ENCODE measurements at places on chromosomes 16 and 17.

DNA sequence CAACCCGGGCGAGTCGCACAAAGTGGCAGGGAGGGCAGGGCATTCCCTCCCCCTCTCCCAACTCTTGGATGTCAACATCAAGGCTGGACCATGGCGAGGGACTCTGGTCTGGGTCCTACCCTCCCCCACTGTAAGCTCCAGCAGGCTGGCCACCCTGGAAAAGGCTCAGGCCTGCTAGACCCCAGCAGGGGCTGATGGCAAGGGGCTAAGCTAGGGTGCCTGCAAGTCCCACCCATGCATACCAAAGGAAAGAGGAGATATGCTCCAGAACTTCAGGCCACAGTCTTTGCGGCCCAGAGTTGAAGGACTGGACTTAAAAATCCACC, 19.9 kb downstream of the ST3GAL2 start:
- no peak for DNase-seq

DNA sequence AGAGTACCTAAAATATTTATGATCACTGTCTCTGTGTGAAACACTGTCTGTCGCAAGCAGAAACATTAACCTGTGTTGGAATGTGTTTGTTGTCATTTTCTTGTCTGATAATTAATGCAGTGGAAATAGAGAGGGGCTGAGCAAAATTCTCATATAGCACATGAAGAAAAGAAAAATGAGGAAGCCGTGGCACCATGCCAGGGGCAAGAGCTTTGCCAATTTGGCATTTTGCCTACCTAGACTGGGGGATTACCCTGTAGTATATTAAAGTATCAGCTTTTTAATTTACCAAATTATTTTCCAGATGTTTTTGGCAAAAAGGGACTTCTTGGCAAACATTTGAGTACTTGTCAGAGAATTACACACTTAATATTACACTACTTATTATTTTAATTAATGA, 1326.6 kb upstream of the GOT2 start:
- DNase-seq: no peak

GRCh38 chr16:4800290-4801041, 2.0 kb downstream of the ROGDI start:
- DNase-seq: no peak

- DNase-seq: no peak
These were observed 29.9 kb downstream of the MAP3K3 start for GRCh38 chr17:63652106-63652505.

- DNase-seq: no peak
These were observed 15.9 kb upstream of the HSBP1 start for GRCh38 chr16:83791916-83792315.

- peak; percentile 60 for DNase-seq
These were observed 22.1 kb downstream of the FCSK start for GRCh38 chr16:70476272-70477020.

DNA sequence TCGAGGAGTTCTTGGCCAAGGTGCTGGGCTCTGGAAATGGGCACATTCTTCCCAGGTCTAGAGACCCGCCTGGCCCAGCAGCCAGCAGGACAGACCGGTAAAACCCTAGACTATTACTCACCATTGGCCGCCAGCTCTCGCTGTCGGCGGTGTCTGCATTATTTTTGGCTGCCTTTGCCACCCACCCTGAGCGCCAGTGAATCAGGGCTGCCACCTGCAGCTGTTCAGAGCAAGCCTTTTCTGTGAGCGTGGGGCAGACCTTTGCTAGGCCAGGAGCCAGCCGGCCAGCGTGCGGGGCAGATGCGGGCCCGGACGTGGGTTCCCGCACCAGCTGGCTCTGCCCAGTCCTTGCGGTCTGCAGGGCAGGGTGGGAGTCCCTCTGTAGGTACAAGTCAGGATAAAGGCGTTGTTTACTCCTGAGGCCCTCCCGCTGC, 15.8 kb upstream of the CLEC18A start:
- DNase-seq: no peak

DNA sequence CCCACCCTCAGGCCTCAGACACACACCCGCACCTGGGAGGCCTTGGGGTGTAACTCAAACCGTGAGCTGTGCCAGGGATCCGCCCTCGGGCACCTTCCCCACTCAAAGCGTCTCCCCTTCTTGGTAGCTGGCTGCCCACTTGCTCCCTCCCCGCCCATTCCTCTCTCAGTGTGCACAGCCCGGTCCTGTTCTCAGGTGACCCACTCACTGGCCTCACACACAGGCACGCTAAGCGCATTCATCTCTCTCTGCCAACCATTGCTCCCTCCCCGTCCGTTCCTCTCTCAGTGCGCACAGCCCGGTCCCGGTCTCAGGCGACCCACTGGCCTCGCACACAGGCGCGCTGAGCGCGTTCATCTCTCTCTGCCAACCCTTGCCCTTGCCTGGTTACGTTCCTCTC, 20.8 kb downstream of the WDR45B start:
- DNase-seq: no peak

- no peak for DNase-seq
These were observed 121.2 kb downstream of the IRX3 start for GRCh38 chr16:54165174-54165911.

DNA sequence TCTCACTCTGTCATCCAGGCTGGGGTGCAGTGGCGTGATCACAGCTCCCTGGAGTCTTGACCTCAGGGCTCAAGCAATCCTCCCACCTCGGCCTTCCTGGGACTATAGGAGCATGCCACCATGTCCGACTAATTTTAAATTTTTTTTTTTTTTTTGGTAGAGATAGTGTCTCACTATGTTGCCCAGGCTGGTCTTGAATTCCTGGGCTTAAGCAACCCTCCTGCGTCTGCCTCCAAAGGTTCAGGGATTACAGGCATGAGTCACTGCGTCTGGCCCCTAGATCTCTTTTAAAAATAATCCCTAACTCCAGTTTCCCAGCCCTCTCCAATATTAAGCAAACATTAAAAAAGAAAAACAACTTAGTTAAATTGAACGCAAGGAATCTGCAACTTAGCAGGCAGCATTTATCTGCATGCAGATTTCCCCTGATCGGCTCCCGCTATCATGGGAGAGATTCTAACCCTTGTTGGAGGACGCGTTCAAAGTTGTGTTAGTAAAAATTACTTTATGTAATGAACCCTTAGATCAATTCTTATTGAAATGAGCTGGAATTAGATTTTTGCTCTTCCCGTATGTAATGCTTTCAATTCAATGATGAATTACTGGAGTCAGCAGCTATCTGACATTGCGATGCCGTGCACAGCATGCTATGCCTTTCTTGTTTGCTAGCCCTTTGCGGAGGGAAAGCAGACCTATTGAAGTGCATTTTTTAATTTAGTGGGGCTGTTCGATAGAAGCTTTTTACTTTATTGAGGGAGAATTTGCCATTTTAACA, 171.7 kb downstream of the HAPSTR1 start:
- DNase-seq: no peak

DNA sequence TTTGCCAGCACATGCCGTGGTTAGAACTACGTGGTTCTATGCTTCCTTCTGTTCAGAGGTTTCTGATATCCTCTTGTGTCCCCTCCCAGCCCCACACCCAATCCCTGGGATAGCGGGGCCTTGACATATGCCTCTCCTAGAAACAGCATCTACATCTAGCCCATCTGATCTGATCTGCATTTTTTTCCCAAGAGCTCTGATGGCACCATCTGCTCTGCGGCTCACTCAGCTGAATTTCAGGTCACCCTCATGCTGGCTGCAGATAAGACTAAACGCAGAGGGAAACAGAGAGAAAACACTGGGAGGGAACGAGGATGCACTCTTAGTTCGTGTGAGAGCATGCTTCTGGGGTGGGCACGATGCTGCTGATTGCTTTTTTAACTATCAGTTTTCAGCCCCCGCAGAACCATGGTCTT, 10.7 kb downstream of the WIPI1 start:
- no peak for DNase-seq

DNA sequence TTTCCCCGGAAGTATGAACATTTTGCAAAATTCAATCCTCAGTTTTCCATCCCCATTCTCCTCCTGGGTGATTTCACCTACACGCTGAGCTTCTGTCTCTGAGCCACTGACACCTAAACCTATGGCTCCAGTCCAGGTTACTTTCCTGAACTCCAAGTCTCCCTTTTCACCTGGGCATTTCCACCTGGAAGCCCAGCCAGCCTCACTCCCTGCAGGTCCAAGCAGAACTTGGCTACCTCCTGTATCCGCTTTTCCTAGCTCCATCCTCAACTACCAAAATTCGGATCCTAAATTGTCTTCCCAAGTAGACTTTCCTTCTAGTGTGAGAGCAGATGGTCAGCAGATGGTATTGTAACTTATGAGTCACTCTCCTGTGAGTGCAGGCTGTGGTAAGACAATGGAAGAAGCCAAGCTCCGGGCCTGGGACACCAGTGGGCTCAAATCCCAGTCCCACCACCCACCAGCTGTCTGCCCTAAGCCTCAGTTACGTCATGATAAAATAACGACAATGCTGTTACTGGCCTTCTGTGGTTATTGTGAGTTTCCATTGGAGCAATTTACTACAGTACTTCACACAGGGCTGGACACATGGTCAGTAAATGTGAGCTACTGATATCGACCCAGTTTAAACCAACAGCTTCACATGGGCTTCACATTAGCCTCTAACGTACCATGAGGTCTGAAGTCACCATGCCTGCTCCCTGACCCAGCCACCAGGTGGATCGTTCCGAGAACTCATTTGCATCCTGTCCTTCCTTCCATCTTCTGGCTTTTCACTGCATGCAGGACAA, 33.3 kb downstream of the PECAM1 start:
- DNase-seq: peak; percentile 97

DNA sequence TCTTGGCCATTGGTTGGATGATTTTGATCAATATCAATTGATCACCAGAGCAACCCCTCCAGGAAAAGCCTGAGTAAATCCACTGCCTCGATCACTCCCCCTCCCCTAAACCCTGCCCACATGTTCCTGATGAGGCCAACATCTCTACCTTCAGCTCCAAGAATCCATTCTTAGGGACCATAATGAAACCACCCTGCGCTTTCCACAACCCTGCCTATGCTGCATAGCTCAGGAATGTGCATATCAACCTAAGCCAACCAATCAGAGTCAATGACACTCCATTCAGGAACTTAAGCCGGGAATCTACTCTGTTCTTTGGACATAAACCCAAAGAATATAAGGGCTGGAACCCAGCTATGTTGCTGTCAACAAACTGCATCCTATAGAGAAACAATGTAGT, 86.3 kb downstream of the MYH11 start:
- no peak for DNase-seq

- DNase-seq: no peak
These were observed 77.3 kb downstream of the CEP112 start for GRCh38 chr17:66114609-66115008.

GRCh38 chr17:1928976-1929375, 96.2 kb downstream of the RTN4RL1 start:
- DNase-seq: no peak

DNA sequence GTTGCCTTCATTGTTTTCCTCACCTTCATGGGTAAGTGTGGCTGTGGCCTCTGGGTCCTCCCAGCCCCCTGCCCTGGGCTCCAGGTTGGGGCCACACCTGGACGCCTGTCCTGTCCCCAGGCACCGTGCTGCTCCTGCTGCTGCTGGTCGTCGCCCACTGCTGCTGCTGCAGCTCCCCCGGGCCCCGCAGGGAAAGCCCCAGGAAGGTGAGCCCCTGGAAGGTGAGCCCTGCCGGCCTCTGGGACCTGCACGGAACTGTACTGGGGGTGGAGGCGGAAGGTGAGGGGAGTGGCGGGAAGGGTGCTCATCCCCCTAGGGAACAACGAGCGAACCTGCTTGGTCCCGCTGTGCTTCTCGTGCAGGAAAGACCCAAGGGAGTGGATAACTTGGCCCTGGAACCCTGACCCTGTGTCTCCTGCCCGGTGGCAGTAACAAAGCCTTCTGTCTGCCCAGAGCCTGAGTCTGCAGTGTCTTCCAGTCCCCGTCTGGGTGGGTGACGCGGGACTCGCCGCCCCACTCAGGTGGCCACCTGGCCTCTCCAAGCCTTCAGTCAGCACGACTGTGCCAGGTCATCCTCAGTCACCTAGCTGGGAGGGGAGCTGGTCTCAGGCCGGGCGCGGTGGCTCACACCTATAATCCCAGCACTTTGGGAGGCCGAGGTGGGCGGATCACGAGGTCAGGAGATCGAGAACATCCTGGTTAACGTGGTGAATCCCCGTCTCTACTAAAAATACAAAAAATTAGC, 831 bp downstream of the SMIM22 start:
- DNase-seq: no peak

- no peak for DNase-seq
These were observed 106.2 kb downstream of the SNX11 start for GRCh38 chr17:48213797-48214196.

DNA sequence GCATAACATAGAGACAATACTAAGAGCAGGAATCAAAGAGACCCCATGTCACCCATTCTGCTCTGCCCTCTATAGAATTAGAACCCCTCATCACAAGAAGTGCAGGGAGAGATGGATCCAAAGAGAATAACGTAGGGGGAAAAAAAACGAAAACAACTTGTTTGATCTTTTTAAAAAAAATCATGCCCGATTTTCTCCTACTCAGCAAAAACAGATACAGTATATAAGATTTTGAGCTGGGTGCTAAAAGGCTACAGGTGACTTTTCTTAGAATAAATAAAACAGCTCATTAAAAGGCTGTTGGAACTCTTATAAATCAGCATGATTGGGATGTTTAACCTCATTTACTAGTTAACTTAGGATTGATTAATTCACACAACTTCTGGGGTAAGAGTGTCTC, 17.4 kb downstream of the UBN1 start:
- no peak for DNase-seq

GRCh38 chr16:57700781-57701551, 6.4 kb downstream of the DRC7 start:
- no peak for DNase-seq

DNA sequence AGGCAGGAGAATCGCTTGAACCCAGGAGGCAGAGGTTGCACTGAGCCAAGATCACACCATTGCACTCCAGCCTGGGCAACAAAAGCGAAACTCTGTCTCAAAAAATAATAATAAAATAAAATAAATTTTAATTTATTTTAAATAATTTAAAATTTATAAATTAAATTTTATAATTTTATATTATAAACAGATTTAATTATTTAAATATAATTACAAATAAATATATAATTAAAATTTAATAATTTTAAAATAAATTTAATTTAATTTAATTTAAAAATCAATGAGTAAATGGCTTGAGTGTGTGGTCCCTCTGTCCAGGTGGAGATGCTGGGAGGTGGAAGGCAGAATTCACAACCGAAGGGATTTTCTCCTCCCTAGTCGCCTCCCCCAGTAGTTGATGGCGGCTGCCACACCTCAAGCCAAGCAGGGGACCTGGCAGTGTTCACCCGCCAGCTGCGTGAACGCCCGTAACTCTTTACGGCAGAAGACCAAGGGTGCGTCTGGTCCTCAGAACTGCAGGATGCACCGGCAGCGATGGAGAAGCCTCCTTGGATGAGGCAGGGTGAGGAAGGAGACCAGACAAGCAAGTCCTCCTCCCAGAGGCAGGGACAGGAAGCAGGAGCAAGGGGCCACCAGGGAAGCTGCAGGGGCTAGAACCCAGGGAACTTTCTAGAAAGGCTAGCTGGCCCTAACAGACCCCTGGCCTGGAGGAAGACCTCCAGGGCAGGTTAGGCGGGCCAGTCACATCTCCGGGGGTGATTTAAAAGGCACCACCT, 22.9 kb upstream of the KRT17 start:
- no peak for DNase-seq

- DNase-seq: no peak
These were observed 55.5 kb downstream of the RPH3AL start for GRCh38 chr17:296906-297690.

All from non-pigmented ciliary epithelial cell (primary cell).